Stimulated activated CD8-positive, alpha-beta memory T cell treated with anti-CD3 and anti-CD28 coated beads, Interleukin-15, amount 100 ng/mL, for 4 hours (primary cell): ENCODE measurements at places on chromosomes 16 and 17.
A peak's percentile ranks its signal among the peaks of the same experiment; 100 is the strongest.

GRCh38 chr17:10141436-10141835 is 57.0 kb downstream of the GAS7 start:
- no peak for DNase-seq

DNA sequence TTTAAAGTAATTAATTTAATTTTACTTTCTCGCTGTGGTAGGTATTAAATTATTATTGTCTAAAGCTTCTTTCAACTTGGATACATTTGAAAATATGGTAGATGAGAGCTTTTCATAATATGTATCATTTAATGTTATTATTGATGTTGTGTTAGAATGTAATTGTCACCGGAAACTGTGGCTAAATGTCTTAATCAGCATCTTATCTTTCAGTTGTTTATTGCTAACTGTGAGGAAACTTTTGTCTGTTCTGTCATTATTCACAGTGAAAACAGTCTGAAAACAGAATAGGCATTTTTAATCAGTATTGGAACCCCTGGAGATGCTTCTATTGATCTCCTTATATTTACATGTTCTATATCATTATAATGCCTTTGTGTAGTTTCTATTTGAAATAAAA is 120.7 kb downstream of the STXBP4 start:
- no peak for DNase-seq

GRCh38 chr17:60395508-60396065 is 3.7 kb upstream of the USP32 start:
- no peak for DNase-seq

DNA sequence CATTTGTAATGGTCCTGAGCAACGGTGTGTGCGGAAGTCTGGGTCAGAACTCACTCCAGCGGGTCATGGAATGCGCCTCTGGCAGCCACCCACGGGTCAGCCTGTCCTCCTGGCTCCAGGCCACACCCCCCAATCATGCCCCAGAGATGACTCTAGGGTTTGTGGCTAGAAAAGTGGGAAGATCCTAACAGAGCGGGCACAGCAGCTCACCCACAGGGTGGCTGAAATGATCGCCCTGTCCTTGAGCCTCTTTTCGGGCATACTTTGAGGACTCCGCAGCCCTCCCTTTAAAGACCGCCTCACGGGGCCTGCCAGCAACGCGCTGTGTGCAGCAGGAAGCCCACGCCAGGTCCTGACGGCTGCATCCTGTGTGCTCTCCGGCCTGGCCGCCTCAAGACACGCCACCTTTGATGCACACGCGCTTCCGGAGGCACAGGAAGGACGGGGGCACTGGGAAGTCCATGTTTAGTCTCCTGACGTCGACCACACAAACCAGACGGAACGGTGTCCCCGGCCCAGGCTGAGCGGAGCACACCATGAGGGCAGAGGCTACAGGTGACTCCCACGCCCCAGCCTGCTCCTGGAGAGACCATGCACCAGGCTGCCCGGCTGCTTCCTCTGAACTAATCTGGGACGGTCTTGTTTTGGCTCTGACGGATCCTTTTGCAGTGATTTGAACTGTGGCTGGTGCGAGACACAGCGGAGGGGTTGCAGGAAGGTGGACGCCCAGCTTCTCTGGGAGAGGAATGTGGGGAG is 92.9 kb downstream of the TBC1D16 start:
- DNase-seq = no peak

DNA sequence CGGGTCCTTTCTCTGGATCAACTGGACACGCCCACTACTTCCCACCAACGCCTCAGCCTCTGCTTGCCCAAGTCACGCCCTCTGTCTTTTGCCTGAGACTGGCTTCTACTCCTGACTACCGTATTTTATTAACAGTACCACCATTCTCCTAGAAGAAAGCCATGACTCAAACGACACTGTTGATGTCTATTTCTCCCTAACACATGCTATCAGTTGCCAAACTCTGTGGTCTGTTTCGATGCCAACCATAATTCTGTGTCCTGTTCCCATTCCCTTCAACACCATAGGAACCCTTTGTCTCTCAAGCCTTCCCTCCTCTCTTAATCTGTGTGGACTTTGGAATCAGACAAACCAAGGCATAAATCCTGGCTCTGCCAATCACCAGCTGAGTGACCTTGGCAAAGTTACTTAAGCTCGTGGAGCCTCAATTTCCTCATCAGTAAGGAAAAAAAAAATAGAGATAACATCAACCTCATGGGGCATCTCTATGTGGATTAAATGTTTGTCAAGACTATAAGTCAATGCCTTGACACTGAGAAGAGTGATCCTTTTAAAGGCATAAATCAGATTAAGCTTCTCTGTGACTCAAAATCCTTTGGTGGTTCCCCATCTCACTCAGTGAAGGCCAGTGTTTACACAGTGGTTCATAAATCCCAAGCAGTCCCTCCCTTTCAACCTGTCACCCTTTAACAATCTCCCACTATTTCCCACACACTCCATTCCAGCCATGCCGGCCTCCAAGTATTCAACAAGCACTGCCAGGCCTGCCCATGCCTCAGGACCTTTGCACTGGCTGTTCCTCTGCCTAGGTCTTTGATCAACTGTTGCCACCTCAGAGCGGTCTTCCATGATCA is 45.6 kb downstream of the ERN1 start:
- DNase-seq = no peak

GRCh38 chr17:68498479-68499326 is 13.5 kb upstream of the PRKAR1A start:
- no peak for DNase-seq

DNA sequence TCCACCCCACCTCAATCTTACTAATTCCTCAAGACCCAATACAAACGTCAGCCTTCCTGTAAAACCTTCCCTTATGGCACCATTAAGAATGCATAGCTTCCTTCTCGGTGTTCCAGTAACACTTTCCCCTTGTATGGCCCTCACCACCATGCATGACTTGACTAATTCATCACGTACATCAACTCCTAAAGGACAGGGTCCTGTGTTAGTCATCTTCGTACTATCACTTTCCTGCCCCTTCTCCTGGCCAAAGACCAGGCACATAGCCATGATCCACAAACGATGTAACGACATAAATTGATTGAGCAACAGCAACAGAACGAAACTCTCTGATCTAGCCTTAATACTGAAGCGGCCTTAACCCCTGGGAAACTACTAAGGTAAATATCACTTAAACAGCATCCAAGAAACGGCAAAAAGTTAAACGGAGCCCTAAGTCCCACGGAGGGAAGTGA is 612 bp downstream of the PSMD12 start:
- DNase-seq = no peak

DNA sequence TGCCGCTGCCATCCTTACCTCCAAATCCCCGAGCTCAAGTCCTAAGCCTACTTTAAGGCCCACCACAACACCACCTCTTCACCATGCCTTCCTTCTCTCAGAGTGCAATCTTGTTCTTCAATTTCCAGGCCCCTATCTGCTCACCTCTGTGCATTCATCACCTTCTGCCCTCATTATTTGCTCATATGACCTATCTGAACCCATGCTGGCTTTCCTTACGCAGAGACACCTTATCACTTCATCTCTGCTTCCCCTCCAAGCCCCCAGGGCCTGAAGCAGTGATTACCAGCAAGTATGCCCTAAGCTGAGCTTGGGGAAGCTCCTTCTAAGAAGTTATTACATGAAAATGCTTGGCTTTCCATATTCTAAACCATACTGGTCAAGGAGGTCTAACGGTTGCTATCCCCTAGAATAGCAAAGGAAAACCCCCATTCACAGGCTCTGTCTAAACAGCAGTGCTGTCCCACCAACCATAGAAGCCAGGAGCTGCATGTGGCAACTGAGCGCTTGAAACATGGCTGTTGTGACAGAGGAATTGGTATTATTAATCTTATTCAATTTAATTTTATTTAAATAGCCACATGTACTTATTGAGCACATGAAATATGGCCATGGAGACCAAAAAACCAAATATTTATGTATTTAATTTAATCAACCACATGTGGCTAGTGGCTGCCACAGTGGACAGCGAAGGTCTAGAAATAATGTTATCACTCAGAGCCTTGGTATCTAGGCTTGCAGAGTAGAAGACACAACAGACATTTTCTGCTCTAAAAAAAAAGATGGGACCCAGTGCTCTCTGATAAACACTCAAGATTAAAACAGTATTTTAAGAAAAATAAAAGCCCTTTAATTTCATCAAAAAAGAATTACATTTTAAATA is 13.9 kb downstream of the USP7 start:
- no peak for DNase-seq

DNA sequence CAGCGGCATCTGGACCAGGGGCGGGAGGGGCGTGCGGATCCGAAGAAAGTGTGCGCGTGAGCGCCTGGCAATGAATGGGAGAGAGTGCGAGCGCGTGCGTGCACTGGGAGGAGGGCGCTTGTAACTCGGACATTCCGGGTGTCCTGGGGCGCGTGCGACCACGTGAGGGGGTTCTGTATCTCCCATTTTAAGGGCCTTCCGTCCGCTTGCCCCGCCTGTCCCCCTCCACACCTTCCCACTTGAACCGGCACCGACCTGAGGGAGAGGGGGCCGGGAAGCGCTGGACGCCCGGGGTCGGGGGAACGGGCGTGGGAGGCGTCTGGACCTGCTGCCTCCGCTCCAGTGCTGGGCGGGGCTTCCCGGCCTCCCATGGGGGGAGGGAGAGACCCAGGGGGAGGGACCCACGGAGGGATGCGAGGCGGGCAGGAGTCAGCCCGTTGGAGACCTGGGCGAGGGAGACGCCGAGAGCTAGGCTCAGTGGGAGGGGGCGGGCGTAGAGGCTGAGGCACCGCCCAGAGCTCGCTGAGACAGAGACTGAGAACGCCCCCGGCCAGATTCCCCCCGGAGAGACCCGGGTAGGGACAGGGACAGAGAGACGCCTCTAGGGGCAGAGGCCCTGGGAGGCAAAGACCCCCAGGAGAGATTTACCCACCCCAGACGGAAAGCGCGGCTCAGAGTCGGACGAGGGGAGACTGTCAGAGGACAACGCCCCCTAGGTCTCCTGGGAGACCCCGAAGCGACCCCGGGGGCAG is at the start of gene KREMEN2:
KREMEN2 (plus strand) TSS at position 553 of the 752 bp plus-strand sequence. CDS start 246 bp downstream, outside the sequence.
- DNase-seq = no peak

DNA sequence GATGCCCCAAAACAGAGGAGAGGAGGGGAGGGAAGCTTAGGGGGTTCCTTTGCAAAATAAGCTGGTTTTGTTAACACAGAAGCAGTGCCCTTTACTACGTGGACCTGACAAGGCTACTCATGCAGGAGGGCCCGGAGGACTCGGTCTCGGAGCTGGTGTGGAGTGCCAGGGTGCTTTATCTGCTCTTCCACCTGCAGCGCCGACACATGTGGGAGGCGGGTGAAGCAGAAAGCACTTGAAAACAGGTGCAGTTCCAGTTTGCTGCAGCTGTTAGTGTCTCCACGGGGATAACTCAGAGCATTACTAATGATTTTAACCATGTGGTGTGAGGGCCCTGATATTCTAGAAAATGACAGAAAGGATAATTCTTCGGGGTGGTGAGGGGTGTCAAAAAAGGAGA is 35.0 kb upstream of the MNT start:
- no peak for DNase-seq

DNA sequence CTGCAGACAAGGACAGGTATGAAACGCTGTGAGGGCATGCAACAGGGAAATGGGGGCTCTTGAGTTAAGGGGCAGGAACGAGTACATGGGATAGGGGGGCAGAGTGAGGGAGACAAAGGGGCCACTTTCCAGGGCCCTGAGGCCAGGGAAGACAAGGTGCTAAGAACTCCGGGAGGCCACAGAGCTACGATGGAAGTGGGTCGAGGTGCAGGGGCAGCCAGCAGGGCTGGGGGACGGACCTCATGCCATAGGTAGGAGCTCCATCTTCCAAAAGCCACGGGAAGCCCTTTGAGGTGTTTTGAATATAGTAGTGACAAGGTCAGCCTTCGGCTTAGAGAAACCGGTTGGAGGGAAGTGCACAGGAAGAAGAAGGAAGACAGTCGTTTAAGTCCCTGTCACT is 35.6 kb downstream of the RBFOX3 start:
- no peak for DNase-seq

DNA sequence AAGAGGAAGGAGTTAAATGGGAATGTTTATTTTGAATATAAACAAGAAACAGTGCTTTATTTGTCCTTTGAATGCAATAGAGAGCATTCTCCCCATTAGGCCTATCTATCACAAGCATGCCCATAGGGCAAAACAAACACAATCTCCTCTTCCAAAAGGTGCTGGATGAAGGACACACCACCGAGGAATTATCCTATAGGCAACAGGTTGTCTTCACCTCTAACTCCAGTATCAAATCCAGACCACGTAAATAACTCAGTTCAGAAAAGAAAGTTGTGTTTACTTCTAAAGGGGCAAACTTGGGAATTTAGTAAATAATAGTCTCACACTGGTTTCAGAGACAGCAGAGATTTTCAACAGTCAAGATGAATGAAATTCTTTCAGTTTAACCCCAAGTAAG is 83.7 kb upstream of the CLEC18B start:
- DNase-seq = no peak

GRCh38 chr17:78341559-78342448 is 18.1 kb downstream of the SOCS3 start:
- DNase-seq = no peak

- DNase-seq = no peak
These were observed 202.4 kb downstream of the SEC14L1 start for GRCh38 chr17:77343031-77343800.

GRCh38 chr17:49567871-49568694 is 7.6 kb upstream of the NXPH3 start:
- peak; percentile 60 for DNase-seq

GRCh38 chr16:15785386-15786059 is 71.3 kb downstream of the MYH11 start:
- DNase-seq = no peak

GRCh38 chr17:33120103-33120502 is 128.5 kb downstream of the SPACA3 start:
- no peak for DNase-seq

- DNase-seq = no peak
These were observed 6.0 kb downstream of the SYNGR2 start for GRCh38 chr17:78174346-78174869.

DNA sequence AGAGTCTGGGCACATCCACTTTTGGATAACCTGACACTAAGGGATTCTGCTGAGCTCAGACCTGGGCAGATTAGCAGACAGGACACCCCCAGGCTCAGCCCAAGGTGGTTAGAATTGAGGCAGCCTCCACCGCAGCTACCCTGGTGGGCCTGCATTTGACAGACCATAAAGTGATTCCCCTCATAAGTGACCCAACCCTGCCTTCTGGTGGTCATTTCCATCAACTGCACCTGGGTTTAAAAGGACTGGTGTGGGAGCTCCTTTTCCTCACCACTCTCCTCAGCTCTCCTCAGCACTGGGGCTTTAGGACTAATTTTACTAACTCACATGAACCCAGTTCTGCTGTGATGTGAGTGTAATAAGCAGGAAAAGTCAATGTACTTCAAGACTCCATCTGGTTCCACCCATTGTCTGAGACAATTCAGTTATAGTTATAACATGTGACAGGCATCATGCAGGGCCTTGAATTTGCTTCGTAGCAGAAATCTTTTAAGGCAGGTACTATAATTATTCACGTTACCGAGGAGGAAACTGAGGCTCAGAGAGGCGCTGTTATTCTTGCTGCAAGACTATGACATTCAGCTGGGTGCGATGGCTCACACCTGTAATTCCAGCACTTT is 42.5 kb downstream of the MYH3 start:
- DNase-seq = no peak

- DNase-seq = no peak
These were observed 26.4 kb downstream of the NPTX1 start for GRCh38 chr17:80449930-80450576.

GRCh38 chr16:85736921-85737320 is 14.0 kb downstream of the C16orf74 start:
- DNase-seq = no peak
